Fibroblast of skin of left quadriceps (primary cell): ENCODE measurements at places on chromosomes 7 and 10.

GRCh38 chr10:71218046-71218650 lies 5.8 kb downstream of the UNC5B start:
- no peak for DNase-seq

- DNase-seq, result no peak
These were observed 113.9 kb downstream of the FAM107B start for GRCh38 chr10:14660831-14661230.

- no peak for DNase-seq
These were observed 20.0 kb downstream of the KIAA1549 start for GRCh38 chr7:138961159-138961558.

DNA sequence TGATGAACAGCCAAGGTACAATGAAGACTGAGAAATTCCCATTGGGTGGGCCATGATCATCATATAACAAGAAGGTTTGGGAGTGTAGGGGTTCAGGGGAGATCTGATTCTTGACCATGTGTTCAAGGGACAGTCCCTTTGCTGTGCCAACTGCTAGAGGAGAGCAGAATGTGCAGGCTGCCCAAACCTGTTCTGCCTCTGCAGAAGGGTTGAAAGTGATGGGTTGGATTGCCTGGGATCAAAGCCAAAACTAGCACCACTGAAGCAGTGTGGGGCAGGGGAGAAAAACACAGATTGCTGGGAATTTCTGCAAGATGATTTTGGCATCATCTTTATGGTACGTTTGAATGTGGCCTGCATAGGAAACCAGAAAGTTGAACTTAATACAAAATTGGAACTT lies 303.9 kb downstream of the OTUD1 start:
- no peak for DNase-seq

GRCh38 chr10:70634011-70634410 lies 31.5 kb upstream of the PRF1 start:
- DNase-seq, result no peak

DNA sequence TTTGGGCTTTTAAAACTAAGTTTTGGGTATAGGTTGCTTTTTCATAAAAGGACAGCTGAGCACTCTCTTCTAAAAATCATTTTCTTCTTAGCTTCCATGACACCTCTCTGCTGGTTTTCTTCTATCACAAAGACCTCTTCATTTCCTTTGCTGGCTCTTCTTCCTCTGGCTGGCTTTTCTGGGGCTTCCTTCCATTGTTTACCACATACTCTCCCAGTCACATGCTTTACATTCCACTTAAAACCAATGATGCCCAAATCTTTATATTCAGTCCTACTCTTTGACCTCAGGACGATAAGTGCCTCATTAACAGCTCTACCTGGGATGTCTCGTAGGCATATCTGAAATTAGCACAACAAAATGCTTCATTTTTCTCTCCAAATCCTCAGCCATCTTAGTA lies 26.8 kb downstream of the FAM133B start:
- no peak for DNase-seq

DNA sequence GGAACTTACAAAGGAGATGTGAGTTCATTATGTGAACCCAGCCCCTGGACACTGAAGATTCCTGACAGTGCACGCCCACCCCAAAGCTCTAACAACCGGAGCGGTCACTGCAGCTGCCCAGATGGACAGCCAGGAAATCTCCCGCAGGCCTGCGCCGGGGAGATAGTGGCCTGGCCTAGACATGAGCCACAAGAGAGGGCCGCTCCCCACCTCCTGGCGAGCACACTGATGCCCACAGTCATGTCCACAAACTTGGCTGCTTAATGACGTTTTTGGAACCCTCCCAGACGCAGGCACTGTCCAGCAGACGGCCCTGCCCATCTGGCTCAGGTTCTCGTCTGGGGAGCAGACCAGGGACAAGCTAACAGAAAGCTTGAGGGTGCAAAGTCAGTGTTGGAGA lies 34.2 kb downstream of the TCERG1L start:
- no peak for DNase-seq

DNA sequence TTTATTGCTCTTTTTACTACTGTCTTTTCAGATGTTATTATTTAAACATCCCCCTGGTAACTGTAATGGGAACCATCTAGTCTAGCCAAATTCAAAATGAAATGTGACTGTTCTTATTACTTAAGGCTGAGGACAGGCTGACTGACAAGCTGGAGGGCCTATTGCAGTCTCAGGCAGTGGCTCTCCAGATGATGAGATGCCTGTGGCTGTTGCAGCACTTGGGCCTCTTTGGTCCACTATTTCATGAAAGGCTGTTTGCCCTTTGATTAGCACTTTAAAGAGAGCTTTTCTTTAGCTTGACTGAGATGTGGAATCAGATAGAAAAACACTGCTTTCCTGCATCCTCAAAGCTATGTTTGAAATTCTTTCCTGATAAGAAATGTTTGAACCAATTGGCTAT lies 540.5 kb downstream of the SORCS3 start:
- no peak for DNase-seq

DNA sequence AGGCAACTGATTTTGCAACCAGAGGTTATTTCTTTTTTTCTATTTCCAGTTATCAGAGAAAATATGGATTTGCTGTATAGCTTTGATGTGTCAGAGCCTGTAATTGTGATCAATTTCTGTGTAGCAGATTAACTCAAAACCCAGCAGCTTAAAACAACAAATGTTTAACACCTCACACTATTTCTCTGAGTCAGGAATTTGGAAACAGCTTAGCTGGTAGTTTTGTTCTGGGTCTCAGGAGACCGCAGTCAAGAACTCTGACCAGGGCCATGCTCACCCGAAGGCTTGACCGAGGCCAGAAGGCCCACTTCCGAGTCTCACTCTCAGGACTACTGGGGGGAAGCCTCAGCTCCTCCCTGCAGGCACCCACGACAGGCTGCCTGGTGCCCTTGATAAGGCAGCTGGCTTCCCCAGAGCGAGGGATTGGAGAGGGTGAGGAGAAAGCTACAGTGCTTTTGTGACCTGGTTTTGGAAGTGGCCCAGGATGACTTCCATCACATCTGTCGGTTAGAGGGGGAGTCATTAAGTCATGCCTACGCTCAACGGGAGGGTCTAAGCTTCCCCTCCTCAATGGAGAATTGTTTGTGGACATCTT lies 105.7 kb upstream of the SHH start:
- no peak for DNase-seq

GRCh38 chr7:82678716-82679115 lies 235.1 kb upstream of the CACNA2D1 start:
- no peak for DNase-seq

GRCh38 chr7:128840326-128841170 lies 10.3 kb downstream of the FLNC start:
- DNase-seq, result no peak

DNA sequence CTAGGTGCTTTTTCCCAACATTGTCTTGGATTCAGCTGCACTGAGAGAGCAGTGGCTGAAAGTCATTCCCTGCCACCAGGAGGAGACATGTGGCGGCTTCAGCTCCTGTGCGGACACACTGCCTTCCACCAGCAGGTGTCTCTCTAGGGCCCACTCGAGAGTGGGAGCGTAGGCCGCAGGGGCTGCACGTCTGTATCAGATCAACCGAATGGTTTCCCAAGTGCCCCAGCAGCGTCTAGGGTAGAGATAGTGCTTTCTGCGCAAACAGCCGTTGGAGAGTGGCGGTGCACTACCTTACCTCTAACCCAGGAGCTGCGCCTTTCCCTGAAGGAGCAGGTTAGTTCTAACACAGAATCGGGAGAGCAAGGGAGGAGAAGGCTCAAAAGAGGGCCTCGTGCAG lies 31.7 kb downstream of the PAPOLB start:
- DNase-seq, result peak; percentile 19

DNA sequence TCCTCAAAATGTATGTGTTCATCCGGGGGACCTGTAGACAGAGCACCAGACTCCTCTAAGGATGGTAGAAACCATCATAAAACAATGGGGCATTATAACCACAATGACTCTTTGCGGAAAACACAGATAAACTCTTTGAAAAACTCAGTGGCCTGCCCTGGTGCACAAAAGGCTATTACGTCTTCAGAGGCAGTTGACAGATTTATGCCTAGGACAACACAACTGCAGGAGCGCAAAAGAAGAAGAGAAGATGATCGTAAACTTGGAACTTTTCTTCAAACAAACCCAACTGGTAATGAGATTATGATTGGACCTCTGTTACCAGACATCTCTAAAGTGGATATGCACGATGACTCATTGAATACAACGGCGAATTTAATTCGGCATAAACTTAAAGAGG lies 6.0 kb downstream of the RBM48 start:
- DNase-seq, result no peak

DNA sequence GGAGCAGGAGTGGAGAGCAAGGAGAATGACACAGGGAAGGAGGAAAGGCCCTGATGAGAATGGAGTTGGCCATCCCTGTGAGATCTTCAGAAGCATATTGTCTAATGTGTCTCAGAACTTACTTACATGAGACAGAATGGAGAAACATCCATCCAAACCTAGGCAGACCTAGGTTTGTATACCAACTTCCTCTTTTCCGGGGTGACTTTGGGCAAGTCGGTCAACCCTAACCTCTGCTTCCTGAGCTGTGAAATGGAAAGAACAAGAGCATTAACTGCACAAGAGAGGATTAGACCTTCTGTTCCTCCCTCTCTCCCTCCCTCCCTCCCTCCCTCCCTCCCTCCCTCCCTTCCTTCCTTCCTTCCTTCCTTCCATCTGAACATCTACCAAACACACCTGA lies 4.5 kb downstream of the GHRHR start:
- no peak for DNase-seq

GRCh38 chr10:132276179-132276675 lies 31.5 kb downstream of the STK32C start:
- DNase-seq, result no peak

DNA sequence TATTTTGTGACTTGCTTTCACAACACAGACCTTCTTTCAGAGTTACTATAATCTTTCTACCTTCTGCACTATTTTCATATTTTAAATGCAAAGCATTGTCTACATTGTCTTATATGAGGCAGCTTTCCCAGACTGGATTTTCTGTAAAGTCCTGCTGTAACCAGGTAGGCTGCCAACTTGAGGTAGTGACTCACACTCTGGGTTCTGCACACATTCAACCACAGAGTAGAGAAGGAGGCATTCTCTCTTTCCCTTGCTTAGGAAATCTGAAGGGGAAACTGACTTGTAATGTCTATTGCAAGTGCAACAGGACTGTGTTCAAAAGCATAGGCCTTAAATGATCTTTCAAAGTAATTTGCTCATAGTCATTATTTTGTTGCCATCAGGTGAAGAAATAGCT lies 461.4 kb downstream of the GRM8 start:
- no peak for DNase-seq

- no peak for DNase-seq
These were observed 14.0 kb downstream of the ZCCHC24 start for GRCh38 chr10:79431428-79431827.

GRCh38 chr10:85919491-85920021 lies 447.0 kb downstream of the GRID1 start:
- DNase-seq, result no peak

- no peak for DNase-seq
These were observed 1.7 kb upstream of the EGR2 start for GRCh38 chr10:62817766-62818425.
